Right forelimb (tissue), 1 donor: ENCODE measurements at places on chromosomes 7 and 10.
A peak's percentile ranks its signal among the peaks of the same experiment; 100 is the strongest.

- no peak for DNase-seq
Measured at GRCh38 chr7:38461887-38462286, 169.3 kb downstream of the AMPH start.

- no peak for DNase-seq
Measured at GRCh38 chr7:5598769-5599371, 175.2 kb upstream of the TNRC18 start.

DNA sequence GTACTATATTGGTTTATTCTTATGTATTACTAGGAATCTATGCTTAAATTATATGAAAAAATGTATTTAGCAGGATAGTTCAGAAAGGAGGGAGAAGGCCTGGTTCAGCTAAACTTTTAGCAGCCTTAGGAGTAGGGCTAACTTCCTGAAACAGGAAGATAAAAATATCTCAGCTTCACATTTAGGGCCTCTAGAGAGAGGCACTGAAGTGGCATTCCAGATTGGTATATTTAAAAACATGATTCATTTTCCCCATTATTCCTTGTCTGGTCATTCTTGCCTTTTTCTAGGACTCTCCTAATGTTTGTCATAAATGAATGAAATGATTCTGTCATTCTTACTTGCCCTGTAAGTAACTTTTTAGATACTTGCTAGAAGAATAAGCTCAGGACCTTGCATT, 63.0 kb upstream of the CYP26C1 start:
- no peak for DNase-seq

- peak; percentile 72 for DNase-seq
Measured at GRCh38 chr10:118459642-118460193, 117.6 kb upstream of the FAM204A start.

GRCh38 chr7:134926396-134926795, 59.9 kb upstream of the AGBL3 start:
- no peak for DNase-seq

- no peak for DNase-seq
Measured at GRCh38 chr7:98236355-98237185, 15.5 kb downstream of the TECPR1 start.

- DNase-seq, result no peak
Measured at GRCh38 chr10:107749235-107749634, 584.7 kb upstream of the SORCS1 start.

GRCh38 chr10:33112831-33113455, 154.9 kb upstream of the ITGB1 start:
- no peak for DNase-seq

DNA sequence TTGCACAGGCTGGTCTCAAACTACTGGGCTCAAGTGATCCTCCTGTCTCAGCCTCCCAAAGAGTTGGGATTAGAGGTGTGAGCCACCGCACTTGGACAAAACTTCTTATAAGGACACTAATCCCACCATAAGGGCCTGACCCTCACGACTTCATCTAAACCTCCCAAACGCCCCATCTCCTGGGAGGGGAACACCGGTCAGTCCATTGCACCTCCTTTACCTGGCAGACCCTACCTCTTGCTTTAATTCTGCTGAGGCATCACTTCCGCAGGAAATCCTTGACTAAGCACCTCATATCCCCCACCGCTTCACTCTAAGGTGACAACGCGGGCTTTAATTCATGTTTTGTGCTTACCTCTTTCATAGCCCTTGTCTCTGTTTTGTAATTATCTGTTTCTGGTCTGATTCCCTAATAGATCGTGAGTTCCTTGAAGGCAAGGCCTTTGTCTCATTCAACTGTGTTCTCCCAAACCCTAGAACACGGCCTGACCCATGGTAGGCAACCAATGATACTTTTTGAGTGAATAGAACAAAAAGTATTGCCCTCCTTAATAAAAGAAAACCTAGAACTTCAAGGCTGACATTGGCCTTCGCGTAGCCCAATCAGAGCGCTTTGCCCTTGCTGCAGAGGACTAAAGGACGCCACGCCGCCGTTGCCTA, 481 bp upstream of the ZNF862 start:
- DNase-seq, result no peak

- no peak for DNase-seq
Measured at GRCh38 chr7:72234086-72234485, 178.1 kb downstream of the CALN1 start.

DNA sequence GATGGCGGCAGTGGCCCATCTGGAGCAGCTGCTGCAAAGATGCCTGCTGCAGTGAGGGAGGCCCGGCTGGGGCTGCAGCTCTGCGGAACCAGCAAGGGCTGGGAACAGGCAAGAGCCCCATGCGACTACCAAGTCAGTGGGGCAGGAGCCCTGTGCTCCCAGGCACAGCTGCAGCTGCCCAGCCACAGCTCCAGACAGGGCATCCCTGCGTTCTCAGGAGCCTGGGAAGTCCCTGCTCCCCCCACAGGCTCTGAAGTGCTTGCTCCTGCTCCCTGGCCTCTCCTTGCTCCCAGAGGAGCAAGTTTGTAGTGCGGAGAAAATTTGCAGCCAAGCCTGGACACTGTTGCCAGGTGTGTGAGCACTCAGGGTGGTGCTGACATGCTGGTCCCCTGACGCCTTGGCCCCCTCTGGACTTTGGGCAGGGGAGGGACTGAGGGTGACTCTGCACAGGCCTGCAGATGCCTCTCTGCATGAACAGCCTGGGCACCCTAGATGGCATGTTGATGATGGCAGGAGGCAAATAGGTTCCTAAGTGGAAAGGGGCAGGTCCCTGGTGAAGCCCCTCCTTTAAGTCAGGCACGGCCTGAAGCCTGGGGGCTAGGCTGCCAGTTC, 105.6 kb downstream of the LYZL1 start:
- DNase-seq, result no peak

DNA sequence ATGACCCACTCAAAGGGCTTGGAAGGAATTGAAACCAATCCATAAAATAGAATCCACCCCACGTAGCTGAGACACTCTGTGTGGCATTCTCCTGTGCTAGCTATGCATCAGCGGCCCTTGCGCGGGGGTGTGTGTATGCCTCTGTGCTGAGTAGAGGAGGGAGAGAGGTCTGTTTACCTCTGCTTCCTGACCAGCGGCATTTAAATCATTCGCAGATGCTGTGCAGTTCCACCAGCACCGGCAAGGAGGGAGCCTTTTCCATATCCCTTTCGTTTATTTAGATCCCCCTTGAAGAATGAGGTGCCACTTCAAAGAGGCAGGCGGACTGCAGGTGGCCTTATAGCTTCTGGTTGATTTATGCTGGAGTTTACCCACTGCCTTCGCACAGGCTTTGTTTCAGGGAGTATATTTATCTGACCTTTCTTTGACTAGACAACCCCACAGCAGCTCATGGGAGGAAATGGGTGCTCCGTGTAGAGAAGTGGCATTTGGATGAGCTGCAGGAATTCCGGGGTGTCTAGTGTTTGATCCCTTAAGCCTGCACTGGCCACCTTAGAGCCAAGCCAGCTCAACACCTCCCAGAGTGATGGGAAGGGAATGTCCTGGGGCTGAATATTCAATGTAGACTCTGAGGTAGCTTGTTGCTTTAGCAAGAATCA, 11.4 kb downstream of the C10orf53 start:
- DNase-seq, result no peak

GRCh38 chr10:101379663-101380352, 25.8 kb downstream of the BTRC start:
- DNase-seq, result no peak

DNA sequence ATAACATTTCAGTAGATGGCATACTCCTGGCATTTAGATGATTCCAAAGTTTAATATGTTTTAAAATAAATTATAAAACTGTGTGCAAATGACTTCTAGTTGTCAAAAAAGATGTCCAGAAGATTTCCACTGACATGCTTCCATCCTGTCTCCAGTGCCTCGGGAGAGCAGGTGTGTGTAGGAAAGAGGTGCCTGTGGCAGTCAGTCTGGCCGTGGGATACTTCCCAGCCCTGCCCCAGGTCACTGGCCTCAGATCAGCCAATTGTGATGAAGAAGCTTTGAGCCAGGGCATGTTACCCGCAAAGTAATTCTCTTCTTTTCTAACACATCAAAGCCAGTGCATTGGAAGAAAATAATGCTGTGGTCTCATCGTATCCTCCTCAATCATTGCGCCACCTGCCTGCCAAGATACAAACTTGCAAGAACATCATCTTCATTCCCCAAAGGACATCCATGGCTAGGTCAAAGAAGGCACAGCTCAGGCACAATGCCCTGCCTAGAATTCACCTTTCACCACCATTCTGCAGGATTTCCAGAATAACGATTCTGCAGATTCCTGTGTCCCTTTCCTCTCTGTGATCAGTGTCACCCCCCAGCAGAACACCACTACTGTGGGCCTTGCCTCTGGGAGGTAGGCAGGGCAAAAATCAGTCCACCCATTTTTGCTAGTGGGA, 6.3 kb upstream of the KCNMA1 start:
- no peak for DNase-seq

DNA sequence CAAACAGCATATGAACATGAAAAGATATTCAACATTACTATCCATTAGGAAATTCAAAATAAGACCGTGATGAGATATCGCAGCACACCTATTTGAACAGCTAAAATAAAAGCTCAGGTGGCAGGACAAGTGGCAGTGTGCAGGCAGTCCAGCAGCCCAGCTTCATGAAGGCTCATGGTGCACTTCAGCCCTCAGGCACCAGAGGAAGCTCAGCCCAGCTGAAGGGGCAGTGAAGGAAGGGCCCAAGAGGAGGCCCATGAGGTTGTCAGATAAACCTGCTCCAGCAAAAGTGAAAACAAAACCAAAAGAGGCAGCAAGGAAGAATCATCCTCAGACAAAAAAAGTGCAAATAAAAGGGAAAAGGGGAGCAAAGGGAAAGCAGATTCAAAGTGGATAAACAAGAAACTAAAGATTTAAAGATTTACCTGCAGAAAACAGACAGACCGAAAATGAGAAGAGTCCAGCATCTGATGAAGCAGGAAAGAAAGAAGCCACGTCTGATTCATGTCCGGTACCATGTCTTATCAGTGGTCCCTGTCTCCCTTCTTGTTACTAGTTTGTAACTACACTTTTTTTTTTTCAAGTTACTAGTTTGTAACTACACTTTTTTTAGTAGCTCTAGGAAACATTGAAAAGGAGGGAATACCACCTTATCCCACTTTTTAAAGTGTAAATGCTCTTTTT, 15.0 kb upstream of the FAM24B start:
- DNase-seq, result no peak

GRCh38 chr10:82318534-82318933, 443.5 kb downstream of the NRG3 start:
- no peak for DNase-seq
